NCI-H748 treated with DMSO at 0.1 percent for 48 hours (cell line): ENCODE measurements at places on chromosomes 12 and 14.

DNA sequence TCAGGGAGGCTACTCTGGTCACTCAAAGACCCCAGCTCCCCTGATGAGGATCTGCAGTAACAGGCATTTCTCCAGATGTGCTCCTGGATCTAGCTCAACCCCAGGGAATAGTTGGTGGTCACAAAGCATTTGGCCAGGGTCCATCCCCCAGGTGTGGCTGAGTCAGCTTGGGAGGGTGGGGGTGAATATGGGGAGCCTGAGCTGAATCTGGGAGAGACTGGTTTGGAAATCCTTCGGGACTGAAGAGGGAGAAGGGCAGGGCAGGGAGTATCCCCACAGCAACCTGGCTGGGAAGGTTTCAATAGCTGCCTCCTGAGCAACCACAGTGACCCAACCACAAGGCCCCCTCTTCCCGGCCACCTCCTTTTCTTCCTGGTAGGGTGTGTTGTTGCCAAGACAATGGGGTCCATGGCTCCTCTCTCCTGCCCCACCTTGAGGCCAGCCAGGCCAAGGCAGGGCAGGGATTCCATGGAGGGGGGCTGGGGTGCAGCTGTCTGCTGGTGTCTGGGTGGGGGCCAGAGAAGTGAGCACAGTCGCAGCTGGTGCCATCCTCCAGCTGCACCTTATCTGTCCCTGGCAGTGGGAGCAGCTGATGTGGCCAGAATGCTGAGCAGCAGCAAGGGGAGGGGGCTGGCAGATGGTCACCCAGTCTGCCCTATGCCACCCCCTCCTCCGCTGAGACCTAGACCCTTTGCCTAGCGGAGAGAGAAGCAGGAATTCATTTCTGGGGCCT, 5.5 kb downstream of the ASIC1 start:
- DNase-seq = no peak

GRCh38 chr12:111444314-111444924, 38.7 kb downstream of the SH2B3 start:
- DNase-seq = no peak

GRCh38 chr14:23056956-23057756, at the start of gene CDH24:
TSS of gene CDH24 (minus strand) at chr14:23057520. CDS start at chr14:23055733, 1,787 bp downstream.
- no peak for DNase-seq

DNA sequence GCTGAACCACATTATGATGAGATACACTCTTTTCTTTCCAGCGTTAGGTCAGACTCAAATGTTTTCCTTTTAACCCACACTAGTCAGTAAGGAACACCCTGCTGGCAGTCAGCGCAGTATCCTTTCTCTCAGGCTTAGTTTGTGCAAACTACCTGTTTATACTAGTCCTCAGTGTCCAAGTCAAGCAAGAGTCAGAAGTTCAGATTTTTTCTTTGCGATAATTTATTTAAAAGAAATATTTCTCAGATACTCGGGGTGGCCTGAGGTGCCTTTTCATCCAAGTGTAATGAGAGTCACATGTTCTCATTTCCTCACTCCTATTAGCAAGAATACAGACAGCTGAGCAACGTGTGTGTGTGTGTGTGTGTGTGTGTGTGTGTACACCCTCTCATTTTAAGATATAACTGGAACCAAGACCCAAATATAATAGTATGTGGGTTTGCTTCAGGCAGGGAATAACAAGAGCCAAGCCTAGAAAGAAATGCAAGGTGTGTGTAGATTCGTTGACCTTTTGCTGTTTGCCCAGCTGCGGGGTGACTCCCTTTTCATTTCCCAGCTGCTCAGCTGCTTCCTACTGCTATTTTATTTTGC, 182.7 kb downstream of the KICS2 start:
- peak; percentile 98 for DNase-seq

- DNase-seq = no peak
These were observed 48.1 kb downstream of the KLRG1 start for GRCh38 chr12:9037431-9037830.

DNA sequence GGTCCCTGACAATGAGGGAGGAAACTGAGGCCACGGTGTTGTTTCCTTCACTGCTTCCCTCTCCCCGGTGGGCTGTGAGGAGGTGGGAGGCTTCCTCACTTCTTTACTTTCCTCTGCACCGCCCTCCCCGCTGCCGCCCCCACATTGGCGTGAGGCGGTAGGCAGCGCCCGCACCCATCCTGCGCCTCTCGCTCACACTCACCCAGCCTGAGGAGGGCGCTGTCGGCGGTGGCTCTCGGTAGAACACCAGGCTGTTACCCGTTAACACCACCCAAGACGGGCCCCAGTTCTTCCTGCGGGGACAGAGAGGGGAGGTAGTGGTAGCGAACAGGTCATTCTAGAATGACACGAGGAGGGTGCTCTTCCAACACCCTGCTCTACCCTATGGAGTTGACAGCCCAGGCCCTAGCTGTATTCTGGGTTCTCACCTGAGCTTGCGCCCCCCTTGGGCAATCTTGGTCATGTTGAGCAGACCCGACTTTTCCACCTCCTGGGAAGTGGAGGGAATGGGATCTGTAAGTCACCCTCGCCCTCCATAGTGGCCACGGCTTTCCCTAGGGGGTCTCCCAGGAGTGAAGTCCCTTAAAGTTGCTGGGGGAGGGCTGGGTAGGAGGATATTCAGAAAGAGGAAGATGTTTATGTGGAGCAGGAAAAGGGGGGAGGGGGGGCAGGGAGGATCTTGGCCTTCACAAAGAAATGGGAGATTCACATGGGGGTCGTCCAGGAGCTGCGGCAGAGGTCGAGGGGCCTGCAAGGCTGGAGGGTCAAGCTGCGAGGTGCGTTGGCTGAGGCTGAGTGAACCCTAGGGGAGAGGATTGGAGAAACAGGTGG, 3.3 kb downstream of the ARHGAP9 start:
- DNase-seq = no peak

DNA sequence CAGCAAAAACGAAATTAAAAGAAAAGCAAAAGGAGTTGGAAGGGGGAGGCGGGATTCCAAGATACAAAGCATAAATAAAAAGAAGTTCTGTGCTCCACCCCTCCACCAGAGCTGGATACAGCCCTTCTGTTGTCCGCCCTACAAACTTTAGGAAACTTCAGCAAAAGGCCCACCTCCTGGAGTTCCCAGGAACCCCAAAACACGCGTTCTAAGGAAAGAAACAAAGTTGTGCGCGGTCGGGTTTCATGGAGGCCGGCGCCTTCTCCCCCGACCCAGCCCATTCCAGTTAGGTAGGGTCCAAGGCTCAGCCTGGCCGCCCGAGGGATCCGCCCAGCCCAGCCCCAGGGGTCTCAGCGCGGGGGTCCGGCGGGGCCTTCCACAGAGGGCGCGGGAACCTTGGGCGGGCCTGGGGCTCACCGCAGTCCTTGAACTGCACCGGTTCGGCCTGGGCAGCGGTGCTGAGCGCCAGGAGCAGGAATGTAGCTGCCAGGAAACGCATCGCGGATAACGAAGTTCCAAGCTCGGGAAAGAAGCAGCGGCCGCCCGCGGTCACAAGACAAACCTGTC, at the start of gene NPC2:
TSS of gene NPC2 (minus strand) at position 530 of the 567 bp plus-strand sequence. CDS start at position 499, 31 bp downstream.
- DNase-seq = no peak
